ENCODE measurements at places on chromosomes 5 and 9. TPM values are rescaled to one million over a fixed set of nuclear protein-coding genes. Genes with fewer than 3 reads are reported as not detected.

The CFAP90 gene
- total RNA-seq = not detected

The OR1N1 gene
- not detected for total RNA-seq

The ARID3C gene
- 0.25 TPM for total RNA-seq

The SPATA31A6 gene
- not detected for total RNA-seq

GRCh38 chr9:101778332-101778731, 39.9 kb upstream of the GRIN3A start:
- no peak for DNase-seq
- no peaks in the 10 kb centered on the region for H3K4me1 ChIP-seq

GRCh38 chr5:175671013-175671412, 13.1 kb downstream of the HRH2 start:
- no peaks in the 10 kb centered on the region for H3K36me3 ChIP-seq
- no peak overlapping the region for H3K27ac ChIP-seq
- DNase-seq = no peak
- H3K4me3 ChIP-seq = no peak overlapping the region
- peaks cover 31% of the 10 kb centered on the region for H3K4me1 ChIP-seq

DNA sequence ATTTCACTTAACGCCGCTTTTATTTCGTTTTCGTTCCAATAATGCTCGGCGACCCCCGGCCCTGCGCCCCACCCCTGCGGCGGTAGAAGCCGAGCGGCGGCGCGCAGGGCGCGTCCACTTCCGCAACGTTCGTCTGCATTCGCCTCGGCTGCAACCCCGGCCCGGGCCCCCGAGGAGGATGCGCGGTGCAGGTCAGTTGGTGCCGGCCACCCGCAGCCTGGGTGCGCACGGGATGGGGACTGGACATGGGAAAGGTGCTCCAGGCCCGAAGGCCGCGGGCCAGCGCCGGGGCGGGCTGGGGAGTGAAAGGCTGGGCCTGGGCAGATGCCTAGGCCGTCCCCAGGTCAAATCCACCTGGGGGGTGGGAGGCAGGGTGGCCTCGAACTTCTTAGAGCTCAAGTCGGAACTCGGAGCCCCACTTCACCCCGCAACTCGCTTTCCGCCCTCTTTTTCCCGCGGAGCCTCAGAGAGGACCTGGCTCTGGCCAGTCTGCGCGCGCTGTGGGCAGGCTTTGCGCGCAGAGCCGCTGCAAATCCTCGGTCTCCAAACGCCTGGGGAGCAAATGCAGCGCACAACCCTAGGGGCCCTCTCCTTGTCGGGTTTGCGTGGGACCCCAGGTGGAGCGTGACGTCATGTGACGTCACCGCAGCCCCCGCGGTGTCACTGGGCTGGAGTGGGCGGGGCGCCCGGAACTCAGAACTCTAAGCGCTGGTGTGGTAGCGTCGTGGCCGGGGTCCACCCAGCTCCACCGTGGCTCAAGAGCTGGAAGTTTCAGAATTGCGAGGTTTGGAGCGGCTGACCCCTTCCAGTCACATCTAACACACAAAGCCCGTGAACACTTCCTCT, 3.3 kb downstream of the TLX3 start:
- no peak for DNase-seq
- peaks cover 46% of the 10 kb centered on the region for H3K4me1 ChIP-seq
- peaks cover 85% of the 10 kb centered on the region for H3K27me3 ChIP-seq
- H3K27ac ChIP-seq = no peak overlapping the region
- H3K4me3 ChIP-seq = no peak overlapping the region

GRCh38 chr5:36407396-36407795, 105.7 kb upstream of the RANBP3L start:
- H3K27ac ChIP-seq = no peak overlapping the region
- peaks cover 2% of the 10 kb centered on the region for H3K27me3 ChIP-seq

DNA sequence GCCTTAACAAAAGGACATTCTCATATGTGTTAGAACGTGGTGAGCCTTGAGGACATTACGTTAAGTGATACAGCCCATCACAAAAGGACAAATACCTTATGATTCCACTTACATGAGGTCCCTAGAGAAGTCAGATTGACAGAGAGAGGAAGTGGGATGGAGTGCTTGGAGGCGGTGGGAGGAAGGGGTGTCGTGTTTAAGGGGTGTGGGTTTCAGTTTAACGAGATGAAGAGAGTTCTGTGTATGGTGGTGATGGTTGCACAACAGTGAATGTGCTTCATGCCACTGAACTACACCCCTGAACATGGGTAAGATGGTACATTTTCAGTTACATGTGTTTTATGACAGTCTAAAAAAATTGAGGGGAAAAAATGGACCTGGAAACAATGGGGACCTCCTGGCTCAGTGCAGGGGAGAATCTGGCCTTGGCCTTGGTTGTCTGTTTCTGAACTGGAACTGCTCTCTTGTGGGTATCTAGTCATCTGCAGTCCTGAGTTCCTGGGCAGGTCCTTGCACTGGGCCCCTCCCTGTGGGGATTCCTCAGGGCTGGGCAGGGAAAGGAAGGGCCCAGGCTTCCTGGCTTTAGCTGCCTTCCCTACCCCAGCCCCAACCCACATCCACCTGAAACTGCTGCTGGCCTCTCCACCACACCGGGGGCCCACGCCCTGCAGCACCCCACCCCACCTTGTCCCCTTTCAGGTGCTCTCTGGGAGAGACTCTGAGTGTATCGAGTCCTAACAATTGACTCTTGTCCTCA, 17.8 kb downstream of the LRRC8A start:
- peaks cover 90% of the 10 kb centered on the region for H3K4me1 ChIP-seq
- H3K27ac ChIP-seq = peak overlapping the region; percentile 69
- no peaks in the 10 kb centered on the region for H3K27me3 ChIP-seq
- H3K36me3 ChIP-seq = peaks cover 30% of the 10 kb centered on the region
- peak overlapping the region; percentile 1 for H3K4me3 ChIP-seq
- DNase-seq = peak; percentile 13

- no peaks in the 10 kb centered on the region for H3K27me3 ChIP-seq
- no peaks in the 10 kb centered on the region for H3K4me1 ChIP-seq
- DNase-seq = peak; percentile 72
- no peaks in the 10 kb centered on the region for H3K36me3 ChIP-seq
- no peak overlapping the region for H3K4me3 ChIP-seq
These were observed 149.5 kb downstream of the C9orf152 start for GRCh38 chr9:110058304-110058953.

- H3K36me3 ChIP-seq = peaks cover 26% of the 10 kb centered on the region
- H3K4me1 ChIP-seq = peaks cover 52% of the 10 kb centered on the region
- H3K27me3 ChIP-seq = no peaks in the 10 kb centered on the region
- DNase-seq = no peak
- H3K27ac ChIP-seq = peak overlapping the region; percentile 86
These were observed 1.6 kb downstream of the DCAF12 start for GRCh38 chr9:34124926-34125325.

GRCh38 chr9:125269014-125269397, 7.4 kb downstream of the GAPVD1 start:
- H3K27me3 ChIP-seq = no peaks in the 10 kb centered on the region
- DNase-seq = no peak
- H3K27ac ChIP-seq = no peak overlapping the region
- H3K4me1 ChIP-seq = peaks cover 9% of the 10 kb centered on the region
- no peak overlapping the region for H3K4me3 ChIP-seq

GRCh38 chr9:69324549-69325401, at the start of gene ENTREP1:
Gene ENTREP1 (plus strand): TSS chr9:69325215. CDS start chr9:69325310, 95 bp downstream.
- H3K4me3 ChIP-seq = no peak within 1 kb of the TSS
- no peaks in the 10 kb centered on the region for H3K4me1 ChIP-seq
- no peak for DNase-seq
- H3K36me3 ChIP-seq = no peaks in the 10 kb centered on the region

DNA sequence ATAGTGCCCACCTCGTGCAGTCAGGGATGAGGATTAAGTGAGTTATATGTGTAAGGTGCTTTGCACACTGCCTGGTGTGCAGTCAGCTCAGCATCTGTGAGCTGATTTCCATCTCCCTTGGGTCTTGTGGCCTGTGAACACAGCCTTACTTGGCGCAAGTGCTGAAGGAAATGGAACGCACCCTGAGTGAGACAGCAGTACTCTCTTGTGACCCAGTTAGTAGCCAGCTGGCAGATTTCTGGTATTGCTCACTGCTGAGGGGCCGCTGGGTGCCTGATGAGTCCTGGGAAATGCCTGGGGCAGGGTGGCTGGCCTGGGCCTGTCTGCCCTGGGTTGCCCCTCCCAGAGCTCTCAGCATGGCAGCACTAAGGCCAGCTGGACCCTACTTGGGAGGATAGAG, 90.9 kb upstream of the BOD1 start:
- H3K4me1 ChIP-seq = no peaks in the 10 kb centered on the region
- H3K27me3 ChIP-seq = no peaks in the 10 kb centered on the region
- DNase-seq = no peak
- H3K36me3 ChIP-seq = no peaks in the 10 kb centered on the region
- no peak overlapping the region for H3K4me3 ChIP-seq

DNA sequence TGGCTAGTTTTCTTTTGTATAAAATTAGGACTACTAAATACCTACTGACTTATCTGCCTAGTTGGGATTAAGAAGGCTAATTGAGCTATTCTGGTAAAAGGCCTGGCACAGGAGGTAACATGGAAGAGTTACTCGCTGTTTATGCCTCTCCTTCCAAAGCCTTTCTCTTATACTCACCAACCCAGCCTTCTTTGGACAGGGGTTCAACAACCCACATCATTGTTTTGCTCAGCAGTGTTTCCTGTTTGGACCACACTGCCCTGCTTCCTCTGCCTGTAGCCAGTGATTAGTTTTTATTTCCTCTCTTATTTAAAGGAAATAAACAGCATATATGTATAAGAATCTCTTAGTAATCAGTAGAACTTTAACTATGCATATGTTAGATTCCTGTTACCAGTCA, 85.1 kb upstream of the TLX3 start:
- no peak overlapping the region for H3K27ac ChIP-seq
- no peaks in the 10 kb centered on the region for H3K4me1 ChIP-seq
- H3K36me3 ChIP-seq = no peaks in the 10 kb centered on the region

DNA sequence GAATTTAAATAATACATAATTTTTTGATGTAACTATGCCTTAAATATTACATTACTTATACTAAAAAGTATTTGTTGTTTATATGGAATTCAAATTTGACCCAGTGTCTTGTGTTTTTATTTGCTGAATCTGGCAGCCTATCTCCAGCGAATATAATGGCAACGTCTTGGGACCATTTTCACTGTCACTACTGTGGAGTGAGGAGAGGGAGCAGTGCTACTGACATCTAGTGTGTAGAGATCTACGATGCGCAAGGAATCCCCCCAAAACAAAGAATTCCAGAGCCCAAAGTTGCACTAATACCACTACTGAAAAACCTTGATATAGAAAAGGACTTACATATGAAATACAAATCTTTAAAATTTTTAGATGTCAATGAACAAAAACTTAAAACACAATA, 314.4 kb downstream of the DRD1 start:
- no peak overlapping the region for H3K27ac ChIP-seq
- H3K4me3 ChIP-seq = no peak overlapping the region
- H3K36me3 ChIP-seq = no peaks in the 10 kb centered on the region
- no peaks in the 10 kb centered on the region for H3K4me1 ChIP-seq

DNA sequence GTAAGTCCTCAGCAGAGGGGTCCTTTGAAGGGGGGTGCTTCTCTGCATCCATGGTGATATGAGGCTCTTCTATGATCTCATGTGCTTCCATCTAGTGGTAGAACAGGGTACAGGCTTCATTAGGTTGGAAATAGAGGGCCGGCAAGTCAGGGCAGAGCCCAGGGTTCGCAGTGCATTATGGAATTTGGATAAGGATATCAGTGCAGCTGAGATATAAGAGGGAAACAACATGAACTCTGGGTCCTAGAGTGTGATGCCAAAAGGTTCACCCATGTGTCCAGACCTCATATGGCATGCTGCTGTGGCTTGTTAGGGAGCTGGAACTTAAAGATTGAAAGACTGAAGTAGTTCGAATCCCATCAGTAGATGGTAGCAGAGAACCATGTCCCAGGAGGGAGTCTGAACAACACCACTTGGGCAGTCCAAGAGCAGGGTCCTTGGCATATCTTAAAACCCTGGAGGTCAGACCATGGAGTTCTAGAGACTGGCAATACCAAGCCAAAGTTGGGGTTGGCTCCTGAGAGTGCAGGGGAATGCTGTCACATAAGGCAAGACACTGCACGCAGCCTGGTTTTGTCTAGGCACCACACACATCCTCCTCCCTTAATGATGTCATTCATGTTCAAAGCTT, 2.3 kb downstream of the FAM221B start:
- peaks cover 25% of the 10 kb centered on the region for H3K4me1 ChIP-seq
- DNase-seq = no peak
- no peaks in the 10 kb centered on the region for H3K27me3 ChIP-seq

DNA sequence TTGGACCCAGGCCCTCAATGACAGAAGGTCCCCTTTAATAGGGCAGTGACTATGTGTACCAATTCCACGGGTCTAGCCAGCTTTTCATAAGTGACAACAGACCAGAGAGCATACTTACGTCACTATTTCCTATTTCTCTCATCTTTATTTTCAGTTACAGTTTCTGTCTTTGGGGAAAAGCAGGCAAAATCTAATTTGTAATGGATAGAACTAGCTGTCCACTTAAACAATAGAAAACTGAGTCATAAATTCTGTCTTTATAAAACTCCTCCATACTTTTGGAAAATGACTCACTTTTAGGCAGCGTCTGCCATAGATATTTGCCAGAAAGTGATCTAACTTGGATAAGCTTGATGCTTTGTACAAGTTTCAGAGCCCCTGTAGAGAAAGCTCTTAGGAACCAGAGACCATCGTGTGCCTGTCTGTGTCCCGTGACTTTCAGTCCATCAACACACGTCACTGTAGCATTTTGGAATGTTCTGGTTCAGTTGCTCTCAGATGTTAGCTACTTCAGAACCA, 101.9 kb downstream of the F2RL2 start:
- DNase-seq = no peak
- H3K27me3 ChIP-seq = no peaks in the 10 kb centered on the region
- H3K4me3 ChIP-seq = no peak overlapping the region
- no peak overlapping the region for H3K27ac ChIP-seq
